ENCODE measurements at places on chromosomes 2 and 18.

DNA sequence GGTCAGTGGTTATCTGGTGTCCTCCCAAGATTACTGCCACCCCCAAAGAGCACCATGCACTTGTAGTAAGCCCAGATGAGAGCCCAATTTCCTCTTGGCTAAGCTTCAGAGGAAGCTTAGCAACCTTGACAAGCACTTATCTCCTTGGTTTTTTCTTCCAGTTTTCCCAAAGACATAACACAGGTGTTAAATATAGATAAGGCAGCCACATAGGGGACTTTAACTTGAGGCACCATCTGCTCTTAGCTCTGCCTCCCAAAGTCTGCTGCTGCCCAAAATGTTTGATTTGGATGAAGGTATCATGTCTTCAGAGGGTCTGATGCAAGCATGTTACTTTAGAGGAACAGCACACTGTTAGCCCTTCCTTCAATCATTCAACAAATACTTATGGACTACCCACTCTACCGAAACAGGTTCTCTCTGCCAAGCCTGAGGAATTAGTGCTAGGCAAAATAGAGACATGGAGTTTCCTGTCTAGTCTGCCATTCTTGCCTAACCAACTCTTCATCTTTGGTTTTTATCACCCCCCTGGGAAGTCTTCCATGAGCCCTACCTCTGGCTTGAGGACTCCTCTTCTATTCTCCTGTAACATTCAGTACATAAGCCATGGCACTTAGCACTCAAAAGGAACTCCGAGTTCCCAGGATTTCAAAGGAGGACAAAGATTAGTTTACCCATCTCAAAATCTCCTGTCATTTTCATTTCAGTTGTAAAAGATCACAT lies 73.7 kb downstream of the SP3 start:
- no peak for DNase-seq

DNA sequence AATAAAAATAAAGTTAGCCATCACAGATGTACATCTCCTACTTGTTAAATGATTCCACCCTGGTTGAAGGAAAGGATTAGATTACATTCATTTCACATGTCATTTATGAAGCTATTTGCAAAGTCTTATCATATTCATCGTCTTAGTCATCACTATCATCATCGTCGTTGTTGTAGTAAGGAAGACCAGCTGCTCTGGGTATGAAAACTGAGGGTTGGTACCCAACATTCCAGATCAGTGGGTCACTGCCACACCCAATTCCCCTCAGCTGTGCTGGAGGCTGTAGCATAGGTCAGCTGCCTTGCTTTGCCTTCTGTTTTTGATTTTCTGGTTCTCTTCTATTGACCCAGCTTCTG lies 20.9 kb upstream of the CCBE1 start:
- DNase-seq, result no peak

DNA sequence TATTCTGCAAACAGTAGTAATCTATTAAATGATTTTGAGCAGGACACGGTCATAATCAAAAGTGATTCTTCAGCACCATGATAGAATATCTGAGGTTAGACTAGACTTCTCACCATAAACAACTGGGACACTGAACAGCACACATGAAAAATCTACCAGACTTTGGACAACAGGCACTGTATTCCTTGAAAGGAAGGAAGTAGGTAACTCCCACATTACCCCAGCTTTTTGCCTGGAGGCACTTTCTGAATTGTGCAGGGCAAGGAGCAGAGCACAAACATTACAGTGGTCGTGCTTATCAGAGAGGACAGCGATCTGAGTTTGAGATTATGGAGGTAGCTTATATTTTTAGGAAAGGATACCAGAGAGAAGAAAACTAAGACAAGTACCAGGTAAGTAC lies 25.3 kb upstream of the IL1RL1 start:
- DNase-seq, result no peak

DNA sequence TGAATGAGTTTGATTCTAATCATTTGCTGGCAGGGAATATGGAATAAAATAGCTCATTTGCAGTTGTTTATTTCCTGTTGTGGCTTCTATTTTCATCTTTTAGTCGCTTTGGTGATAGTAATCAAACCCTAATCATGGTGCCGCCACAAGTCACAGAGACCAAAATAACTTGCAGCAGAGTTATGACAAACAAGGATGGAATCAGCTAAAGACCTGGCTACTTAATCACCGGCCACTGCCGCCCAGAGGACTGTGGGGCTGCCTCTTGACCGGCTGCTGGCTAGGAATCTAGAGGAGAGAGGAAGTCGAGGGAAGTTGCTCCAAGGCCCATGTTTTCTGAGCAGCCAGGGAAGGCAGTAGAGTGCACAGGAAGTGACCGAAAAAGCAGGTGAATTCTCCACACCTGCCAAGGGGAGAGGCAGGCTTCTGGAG lies 5.1 kb upstream of the SMAD7 start:
- no peak for DNase-seq

DNA sequence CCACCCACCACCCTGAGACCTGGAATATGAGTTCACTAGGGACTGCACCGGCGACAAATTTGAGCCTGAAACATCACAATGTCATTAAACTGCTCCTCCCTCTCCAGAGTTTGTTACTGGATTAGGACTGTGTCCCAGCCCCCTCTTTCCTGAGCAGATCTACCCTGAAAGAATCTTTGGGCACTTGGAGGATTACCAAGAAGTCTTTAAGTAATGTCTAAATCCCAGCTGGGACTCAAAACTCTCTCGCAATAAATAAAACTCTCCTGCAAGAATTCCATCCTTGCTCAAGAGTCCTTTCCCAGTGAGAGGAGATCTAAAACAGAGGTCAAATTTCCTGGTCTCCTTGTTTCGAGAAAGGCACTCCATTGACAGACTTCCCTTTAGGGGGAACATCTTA lies 20.9 kb downstream of the GKN2 start:
- DNase-seq, result no peak

GRCh38 chr2:101396316-101396717 lies 9.0 kb upstream of the CREG2 start:
- no peak for DNase-seq

DNA sequence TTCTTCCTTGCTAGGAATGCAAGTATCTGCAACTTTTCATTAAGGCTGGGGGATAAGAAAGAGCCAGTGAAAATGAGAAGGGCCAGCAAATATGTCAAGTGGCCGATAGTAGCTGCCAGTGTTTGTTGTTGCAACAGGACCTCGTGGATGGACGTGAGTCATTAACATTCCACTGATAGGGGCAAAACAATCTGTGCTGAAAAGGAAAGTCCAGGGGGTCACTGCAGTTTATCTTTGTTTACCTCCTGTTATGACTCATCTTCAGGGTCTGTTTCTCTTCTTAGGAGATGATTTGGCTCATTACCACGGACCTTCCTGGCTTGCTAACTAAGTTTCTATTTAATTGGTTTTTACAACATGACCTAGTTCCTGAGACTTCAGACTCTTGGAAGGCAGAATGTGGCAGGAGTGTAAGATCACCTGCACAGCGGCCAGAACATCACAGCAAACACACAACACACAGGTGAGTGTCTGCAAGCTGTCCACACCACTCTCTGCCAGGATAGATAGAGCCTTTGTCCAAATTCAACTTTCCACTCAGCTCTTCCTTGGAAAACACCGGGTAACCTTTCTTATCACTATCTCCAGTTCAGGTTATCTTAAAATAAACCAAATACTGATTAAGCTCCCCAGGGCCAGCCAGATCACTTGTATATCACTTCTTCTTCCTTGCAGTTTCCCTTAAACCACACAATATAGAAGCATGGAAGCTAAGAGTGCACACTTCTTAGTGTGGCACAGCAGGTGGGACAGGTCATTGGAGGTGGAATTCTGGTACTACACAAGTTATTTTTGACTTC lies 157.5 kb upstream of the LMAN1 start:
- DNase-seq, result no peak

DNA sequence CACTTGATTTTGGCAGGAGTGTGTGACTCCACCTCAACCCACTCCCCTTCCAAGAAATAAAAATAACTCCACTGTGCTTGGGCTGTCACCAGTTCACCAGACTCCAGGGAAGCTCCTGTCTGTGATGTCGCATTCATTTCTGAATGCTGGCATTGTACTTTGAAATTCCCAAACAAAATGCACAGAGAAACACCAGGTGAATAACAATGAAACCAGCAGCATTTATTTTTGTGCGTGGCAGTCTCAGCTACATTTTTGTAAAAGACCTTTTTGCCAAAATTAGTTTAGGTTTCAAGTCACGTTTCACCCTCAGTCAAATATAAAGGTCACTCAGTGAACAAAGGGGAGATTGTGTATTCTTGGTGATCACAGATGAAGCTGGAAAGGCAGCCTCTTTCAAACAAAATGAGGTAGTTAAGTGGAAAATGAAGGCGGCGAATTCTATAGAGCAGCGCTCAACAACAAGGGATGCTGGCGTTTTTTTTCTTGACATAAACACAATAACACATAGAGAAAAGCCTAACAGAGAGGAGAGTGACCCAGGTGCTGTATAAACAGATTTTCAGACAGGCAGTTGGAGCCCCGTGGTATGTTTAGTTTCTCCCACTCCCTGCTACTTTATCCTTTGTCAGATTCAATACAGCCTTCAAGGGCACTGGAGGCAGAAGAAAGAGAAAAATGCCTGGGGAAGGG lies 210.3 kb upstream of the GCFC2 start:
- peak; percentile 78 for DNase-seq

DNA sequence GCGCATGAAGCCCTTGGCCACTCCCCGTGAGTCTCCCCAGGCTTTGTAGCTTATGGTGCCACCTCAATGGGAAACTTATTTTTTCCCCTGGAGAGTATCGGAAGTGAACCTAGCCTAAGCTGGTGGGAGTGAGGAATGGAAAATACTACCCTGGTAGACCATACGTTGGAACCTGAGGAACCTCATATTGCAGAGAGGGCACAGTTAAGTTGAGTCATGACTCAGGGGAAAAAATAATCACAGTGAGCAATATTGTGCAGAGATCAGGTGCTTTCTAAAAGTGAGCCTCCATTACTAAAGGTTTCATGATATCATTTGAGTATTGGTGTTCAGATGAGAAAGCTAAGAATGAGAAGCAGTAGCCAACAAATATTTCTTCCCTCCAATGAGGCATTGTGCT lies 360.5 kb upstream of the NT5C1B start:
- no peak for DNase-seq

- DNase-seq, result peak; percentile 25
Observed at GRCh38 chr2:133342286-133343017, 225.8 kb downstream of the NCKAP5 start.

GRCh38 chr2:178225006-178225805 lies 30.9 kb downstream of the OSBPL6 start:
- DNase-seq, result no peak

DNA sequence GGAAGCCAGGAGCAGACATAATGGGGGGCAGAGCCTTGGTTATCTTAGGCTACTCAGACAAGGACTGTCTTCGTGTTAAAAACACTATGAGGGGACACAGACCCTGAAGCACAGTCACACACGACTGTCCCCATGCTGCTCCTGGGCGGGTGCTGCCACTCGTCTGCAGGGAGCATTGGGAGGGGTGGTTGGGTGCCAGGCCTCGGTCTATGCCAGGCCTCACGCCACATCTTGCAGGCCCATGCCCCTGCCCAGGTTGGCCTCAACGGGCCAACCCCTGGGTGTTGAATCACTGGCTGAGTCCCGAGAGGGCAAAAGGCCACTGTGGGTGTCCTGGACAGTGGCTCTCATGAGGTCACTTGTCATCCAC lies 97.9 kb downstream of the USP40 start:
- DNase-seq, result no peak

DNA sequence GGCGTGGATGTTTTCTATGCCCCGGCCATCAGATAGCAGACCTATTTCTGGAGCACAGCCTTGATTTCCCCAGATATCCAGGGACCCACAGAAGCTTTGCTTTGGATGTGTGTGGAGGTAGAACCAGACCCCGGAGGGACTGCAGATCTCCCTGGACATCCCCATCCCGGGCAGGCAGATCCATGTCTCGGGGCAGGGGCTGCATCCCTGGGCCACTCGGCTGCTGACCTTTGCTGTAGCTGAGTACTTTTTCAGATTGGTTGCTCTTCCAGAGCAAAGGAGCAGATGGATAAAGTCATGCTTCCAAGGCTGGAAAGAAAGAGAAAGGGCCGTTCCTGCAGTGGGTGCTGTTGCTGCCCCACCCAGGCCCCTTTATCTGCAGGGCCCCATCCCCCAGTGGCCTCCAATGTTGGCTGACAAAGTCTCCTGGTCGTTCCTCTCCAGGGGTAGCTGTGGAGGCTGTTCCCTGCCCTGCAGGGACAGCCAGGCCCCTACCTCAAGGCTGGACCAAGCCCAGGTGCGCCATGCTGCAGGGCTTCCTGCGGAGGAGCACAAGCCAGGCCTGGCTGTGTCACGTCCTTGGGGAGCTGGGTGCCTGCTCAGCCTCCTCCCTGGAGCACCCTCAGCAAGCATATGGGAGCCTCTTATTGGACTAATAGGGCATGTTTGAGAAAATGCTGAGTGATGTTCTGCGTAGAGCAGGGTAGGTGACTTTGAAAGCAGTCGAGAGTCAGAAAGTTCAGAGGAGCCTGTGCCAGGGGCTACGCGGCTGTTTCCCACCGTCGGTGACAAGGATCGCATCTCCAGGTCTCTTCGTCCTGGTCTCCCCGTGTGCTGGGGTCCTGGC lies 68.4 kb downstream of the TPO start:
- DNase-seq, result no peak

GRCh38 chr2:45265336-45265735 lies 256.1 kb upstream of the SIX2 start:
- DNase-seq, result no peak

DNA sequence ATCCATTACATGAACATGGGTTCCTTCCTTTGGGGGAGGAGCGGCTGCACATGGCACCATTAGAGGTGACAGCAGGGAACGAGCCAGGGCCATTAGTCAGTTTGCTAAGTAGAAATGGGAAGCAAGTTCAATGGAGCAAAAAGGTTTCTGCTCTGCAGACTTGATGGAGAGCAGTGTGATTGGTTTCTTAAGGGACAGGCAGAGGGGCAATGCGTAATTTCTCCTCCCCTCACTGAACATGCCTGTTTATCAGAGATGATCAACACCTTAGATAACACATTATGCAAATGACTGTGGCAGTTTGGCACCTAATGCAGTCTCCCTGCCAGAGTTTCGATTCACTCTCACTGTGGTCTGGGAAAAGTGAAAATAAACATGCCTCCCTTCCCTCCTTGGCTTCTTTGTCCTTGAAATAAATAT lies 414.5 kb downstream of the STK39 start:
- DNase-seq, result peak; percentile 61

DNA sequence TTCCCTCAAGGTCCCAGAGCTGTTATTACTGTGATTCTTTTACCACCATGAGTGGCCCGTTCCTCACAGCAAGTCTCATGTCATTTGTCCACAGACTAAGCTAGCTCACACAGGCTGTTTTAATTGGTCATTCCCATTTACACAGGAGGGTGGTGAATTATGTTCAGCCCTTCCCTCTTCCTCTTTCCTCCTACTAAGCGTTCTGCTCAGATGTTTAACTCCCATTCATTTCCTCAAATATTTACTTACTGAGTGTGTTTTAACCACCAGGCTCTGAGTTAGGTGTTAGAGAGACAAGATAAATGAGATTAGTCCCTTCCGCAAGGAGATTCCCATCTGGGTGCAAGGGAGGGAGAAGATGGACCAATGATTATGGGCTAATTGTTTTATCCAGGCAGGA lies 403.6 kb upstream of the ACVR2A start:
- DNase-seq, result no peak

- DNase-seq, result no peak
Observed at GRCh38 chr2:97662386-97662894, 1.4 kb downstream of the ACTR1B start.

GRCh38 chr2:23555944-23556343 lies 171.0 kb downstream of the KLHL29 start:
- DNase-seq, result no peak
